ENCODE measurements at places on chromosomes 16 and 17.

DNA sequence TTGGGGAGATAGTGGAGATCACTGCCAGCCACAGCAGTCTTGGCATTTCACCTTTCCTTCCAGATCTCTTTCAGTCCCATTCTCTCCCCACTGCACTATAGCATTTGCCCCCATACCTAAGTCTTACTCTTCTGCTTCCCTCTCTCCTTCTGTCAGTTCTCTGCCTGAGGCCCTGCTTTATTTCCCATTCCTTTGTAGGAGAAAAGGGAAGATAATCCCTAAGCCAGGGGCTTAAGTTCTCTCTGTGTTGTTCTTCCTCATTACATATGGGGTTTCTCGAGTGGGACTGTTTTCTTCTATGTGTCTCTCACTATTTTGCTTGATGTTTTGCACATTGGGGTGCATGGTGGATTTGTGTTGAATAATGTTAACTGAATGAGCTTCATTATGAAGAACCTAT lies 6.4 kb downstream of the KDM6B start:
- DNase-seq: no peak

GRCh38 chr16:31182391-31182790 lies 2.5 kb downstream of the FUS start:
- DNase-seq: no peak

- DNase-seq: no peak
Observed at GRCh38 chr16:58855291-58855863, 121.3 kb upstream of the GOT2 start.

- no peak for DNase-seq
Observed at GRCh38 chr16:52676959-52677358, 130.0 kb upstream of the TOX3 start.

- DNase-seq: no peak
Observed at GRCh38 chr17:42378959-42379594, 9.2 kb downstream of the STAT3 start.

- DNase-seq: no peak
Observed at GRCh38 chr17:147796-148740, 10.7 kb downstream of the SCGB1C2 start.

- no peak for DNase-seq
Observed at GRCh38 chr17:3015890-3016289, 47.5 kb downstream of the OR1D5 start.

GRCh38 chr17:1992541-1992940 lies 32.6 kb downstream of the RTN4RL1 start:
- no peak for DNase-seq

DNA sequence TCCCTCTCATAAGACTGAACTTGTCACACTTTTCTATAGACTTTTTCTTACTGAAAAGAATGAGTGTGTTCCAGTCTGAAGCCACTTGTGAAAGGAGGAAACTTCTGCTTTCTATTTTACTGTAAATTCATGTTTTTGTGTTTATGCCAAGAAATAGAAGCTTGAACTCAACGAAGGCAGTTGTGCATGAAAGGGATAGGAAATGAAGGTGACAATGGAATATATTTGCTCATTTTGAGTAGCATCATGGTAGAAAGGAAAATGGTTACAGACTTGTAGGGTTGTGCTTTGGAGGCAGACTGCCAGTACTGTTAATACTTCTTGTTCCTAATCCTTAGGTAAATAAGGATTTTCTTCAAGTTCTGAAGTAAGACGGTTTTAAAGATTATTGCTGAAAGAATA lies 8.1 kb downstream of the CLTC start:
- no peak for DNase-seq

GRCh38 chr16:88130681-88131080 lies 179.4 kb downstream of the BANP start:
- DNase-seq: no peak

- no peak for DNase-seq
Observed at GRCh38 chr17:66602659-66603384, 232.1 kb upstream of the CACNG5 start.

DNA sequence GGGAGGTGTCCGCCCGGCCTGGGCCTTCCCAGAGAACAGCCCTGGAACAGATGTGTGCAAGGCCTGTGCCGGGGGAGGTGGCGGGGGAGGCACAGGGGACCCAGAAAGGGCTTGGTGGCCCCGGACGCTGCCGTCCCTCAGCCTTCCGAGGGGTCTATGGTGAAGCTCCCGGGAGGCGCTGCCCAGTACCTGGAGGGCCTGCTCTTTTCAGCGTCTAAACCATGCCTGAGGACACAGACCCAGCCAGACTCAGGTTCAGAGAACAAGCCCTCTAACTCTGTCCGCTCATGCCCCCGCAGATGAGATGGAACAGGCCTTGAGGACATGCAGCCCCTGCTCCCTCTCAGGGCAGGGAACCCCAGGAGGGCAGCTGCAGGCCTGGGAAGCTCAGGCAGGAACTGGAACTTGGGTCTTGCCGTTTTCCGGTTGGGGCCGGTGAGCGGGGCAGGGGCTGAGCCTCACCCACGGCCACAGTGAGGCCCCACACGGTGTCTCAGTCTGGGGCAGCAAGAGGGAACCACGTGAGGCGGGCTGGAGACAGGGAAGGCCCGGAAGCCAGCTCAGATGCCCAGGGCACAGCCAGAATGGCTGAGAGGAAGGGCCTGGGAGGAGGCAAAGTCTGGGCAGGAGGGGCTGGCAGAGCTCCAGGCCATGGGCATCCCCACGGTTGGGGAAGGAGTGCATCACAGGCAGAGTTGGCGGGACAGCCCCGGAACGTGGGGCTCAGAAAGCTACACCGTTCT lies 12.5 kb downstream of the SLC16A3 start:
- DNase-seq: peak; percentile 71

GRCh38 chr17:41535764-41536481 lies 7.8 kb upstream of the KRT19 start:
- no peak for DNase-seq

- DNase-seq: no peak
Observed at GRCh38 chr16:6406028-6406427, 926.6 kb upstream of the RBFOX1 start.

DNA sequence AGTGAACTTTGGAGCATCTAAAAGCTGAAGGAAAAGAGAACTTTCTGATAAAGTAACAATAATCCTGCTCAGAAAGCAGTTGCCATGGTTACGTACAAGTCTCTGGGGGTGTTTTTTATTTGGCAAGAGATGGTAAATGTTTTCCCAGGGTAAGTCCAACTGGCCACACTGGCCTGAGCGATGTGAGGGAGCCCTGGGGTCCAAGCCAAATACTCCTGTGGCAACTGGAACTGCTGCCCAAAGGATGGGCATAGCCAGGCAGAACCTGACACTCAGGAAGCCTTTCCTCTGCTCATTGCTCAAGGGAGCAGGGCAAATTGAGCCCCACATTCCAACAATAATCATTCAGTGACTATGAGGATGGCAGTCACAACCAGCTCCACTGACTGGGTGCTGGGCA lies 26.8 kb upstream of the WSCD1 start:
- no peak for DNase-seq

DNA sequence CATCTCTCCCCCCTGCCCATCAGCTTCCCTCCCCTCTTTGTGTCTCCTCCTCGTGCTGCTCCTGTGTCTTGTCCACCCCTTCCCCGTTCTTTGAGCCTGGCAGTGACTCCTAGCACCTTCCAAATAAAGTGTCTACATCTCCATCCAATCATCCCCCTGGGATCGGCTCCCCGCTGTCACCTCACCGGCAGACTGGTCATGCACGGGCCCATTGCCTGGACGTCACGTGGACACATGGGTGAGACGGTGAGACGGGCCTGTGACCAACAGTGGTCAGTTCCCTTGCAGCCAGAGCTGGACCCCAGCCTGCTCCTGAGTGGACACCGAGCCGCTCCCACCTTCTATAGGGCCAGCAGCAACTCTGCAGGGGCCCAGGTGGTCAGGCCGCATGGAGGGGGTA lies 46.4 kb downstream of the COTL1 start:
- DNase-seq: no peak

DNA sequence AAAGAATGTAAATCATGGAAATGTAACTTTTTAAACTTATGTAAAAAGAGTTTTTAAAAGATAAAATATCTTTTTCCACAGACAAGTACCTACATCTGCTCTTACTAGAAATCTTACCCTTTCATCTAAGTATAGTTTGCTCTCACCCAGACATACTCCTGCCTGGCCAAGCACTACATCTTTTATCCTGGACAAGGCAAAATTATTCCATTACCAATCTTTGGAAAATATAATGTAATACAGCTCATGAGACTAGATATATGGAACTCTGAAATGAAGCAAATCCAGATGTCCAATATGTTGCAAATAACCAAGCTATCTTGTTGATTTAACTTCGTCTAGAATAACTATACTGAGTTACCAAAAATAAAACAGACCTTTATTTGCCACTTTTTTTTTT lies 50.0 kb downstream of the VMP1 start:
- DNase-seq: no peak

GRCh38 chr17:40327244-40327729 lies 18.3 kb downstream of the RARA start:
- no peak for DNase-seq

DNA sequence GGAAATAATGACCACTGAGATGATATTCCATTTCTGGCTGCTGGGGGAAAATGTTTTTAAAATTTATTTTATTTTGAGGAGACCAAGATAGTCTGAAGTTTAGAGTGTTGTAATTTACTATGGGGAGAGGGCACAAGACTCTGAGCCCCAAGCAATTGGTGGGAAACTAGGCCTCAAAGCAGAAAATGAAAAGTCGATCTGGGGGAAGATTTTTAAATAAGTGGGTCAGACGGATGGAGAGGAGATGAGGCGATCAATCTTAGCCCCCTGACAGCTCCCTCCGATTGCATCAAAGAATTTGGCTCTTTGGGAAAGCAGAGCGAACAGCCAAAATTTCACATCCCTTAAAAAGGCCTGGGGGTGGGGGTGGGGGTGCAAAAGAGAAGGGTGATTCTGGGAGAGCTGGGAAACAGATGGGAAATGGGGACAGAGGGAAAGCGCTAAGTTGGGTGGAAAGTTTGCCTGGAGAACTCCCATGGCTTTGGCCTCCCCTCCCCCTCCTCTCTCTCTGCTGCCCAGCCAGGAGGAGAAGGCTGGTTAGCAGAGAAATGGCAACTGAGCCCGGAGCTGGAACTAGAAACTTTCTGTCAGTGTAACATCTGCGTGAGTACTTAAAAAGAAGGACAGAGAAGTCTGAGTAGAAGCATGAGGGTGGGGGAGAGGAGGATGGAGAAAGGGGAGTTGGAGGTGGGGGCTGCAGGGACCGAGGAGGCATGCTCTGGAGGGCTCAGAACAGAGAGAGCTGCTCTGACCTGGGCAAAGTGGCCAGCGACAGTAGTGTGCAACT lies 1.4 kb upstream of the HOXB2 start:
- no peak for DNase-seq

DNA sequence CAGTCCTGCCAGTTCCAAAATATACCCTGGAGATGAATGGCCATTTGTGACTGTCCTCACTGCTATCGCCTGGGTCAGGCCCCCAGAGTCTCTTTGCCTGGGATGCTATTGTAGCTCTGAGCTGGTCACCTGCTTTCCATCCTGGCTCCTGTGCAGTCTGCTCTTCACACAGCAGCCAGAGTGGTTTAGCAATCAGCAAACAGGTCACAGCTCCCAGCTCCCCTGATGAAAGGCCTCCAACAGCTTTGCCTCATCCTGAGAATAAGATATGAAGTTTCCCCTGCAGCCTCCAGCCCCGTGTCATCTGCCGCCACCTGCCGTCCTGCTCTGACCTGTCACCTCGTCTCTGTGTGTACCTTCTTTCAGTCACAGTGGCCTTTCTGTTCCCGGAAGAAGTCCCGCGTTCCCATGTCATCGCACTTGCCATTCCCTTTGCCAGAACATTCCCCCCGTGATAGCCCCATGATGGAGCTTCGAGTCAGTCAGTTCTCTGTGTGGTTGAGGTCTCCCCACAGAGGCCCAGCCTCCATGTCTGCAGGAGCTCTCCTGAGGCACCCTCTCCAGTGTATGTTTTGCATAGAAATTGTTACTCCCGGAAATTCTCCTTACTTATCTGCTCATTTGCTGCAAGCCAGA lies 281.5 kb downstream of the SNX29 start:
- DNase-seq: no peak

GRCh38 chr16:79723583-79724168 lies 123.1 kb upstream of the MAF start:
- DNase-seq: no peak

DNA sequence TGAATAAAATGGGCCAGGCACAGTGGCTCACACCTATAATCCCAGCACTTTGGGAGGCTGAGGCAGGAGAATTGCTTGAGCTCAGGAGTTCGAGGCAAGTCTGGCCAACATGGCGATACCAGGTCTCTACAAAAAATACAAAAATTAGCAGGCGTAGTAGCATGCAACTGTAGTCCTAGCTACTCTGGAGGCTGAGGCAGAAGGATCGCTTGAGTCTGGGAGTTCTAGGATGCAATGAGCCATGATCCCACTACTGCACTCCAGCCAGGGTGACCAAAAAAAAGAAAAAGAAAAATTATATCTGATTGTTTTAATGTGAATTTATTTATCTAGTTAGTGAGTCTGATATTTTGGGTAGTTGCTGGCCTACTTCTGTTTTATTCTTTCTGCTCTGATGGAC lies 7.0 kb downstream of the IL34 start:
- DNase-seq: no peak

DNA sequence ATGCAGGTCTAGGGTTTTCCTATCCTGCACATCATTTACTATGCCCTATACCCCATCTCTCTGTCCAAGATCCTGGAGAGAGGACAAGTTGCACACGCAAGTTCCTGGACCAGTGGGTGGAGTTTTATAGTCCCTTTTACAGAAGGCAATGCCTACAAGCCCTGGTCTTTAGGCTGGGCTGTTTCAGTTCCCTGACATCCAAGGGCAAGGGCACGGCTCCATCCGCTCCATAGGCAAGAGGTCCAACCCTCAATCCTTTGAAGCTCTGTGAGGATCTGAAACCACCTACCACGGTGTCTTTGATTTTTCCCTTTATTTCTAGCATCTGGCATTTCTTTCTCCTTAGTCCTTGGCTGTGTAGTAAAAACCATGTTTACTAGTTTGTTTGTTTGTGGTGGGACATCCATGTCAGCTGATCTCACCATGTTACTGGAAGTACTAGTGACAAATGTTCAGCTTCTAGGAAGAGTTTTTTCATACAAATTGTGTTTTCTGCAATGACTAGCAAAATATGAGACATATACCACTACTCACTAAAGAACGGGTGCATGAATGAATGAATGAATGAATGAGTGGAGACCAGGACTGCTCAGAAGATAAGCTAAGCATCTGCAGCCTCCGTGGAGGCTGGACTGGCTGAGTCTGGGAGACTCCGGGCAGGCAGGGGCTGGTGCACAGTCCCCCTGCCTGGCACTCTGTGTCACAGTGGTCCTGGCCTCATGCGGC lies 359.4 kb downstream of the SLC39A11 start:
- no peak for DNase-seq
